ENCODE measurements at places on chromosomes 5 and 9.

DNA sequence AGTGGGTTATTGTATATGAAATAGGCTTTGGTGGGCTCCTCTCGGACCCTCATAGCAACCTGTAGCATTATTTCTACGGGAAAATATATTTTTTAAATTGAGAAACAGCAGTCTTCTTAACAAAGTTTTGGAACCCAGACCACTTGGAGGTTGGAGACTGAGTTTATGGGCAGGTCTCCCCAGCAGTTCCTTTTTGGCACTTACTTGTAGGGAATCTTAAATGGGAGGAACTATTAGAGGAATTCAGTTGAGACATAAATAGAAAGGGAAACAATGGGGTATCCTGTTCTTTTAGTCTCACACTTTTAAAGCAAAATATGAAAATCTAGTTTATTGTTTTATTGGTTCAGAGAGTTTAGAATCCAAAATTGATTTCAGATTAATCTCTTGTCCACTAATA lies 111.5 kb downstream of the TRIO start:
- DNase-seq = no peak

- DNase-seq = no peak
Measured at GRCh38 chr5:79873187-79873586, 117.9 kb downstream of the MTX3 start.

GRCh38 chr9:34518110-34518616 lies 4.6 kb downstream of the ENHO start:
- no peak for DNase-seq

DNA sequence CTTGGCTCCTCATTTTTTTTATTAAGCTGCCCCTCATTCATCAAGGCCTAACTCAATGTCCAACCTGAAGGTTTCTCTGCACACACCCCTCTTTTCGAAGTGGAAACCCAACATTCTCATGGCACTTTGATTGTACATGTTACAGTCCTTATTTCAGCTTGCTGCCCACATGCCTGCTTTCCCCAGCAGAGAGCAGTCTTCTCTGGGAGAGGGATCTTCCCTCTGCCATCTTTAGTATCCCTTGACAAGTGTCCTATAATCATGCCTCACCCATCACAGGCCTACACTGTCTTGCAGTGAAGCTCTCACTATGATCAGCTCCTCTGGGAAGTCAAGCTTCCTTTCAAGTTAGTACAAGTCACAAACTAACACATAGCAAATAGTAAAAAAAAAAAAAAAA lies 175.1 kb downstream of the ACER2 start:
- DNase-seq = no peak

GRCh38 chr5:82879089-82879488 lies 198.1 kb downstream of the TMEM167A start:
- no peak for DNase-seq

DNA sequence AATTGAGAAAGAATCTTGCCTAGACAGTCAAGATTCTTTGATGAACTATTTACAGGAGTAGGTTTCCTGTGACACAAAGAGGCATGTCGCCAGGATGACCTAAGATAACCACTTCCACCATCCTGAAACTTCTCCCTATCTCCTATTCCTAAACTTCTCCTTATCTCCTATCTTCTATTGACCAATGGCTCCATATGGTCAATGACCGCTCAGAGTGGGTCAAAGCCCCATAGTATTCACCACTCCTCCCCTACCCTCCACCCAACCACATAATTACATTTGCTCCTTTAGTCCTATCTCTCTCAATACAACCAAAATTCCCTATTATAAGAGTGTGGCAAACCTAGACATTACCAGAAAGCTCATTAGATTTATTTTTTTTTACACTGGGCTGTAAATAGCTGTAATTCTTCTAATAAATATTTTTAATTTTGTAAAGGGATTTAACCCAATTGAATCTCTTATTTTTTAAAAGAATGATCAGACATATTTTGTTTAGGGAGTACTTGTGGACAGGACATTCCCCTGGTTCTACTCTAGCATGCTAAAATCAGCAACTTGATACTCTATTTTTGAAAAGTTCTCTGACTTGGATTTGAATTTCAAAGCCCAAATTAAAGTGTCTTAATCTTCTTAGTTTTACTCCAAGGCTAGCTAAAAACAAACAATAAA lies 416.0 kb upstream of the CCNH start:
- no peak for DNase-seq

DNA sequence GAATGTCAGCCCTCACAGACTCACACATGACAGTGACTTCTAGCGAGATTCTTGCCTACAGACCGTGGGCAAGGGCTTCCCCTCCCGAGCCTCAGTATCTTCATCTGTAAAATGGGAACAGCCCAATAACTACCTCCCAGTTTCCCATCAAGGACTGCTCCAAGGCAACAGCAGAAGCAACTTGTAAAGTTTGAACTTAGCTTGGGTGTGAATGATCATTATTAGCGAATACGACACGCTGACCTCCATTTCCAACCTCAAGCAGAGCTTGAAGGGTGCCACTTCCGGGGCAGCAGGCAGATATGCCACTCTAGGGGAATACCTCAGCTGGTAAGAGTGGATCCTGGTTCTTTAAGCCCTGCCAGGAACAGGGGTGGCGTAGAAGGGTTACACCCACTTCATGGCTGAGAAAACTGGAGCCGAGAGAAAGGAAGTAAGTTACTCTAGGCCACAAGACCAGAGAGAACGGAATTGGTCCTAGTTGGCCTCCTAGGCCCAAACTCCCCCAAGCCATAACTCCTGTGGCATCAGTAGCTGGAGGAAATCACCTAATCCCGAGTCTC lies 2.0 kb downstream of the RNF44 start:
- no peak for DNase-seq
